ENCODE measurements at places on chromosomes 5 and 9.

- peak; percentile 68 for DNase-seq
Measured at GRCh38 chr5:135232958-135233357, 166.1 kb downstream of the MACROH2A1 start.

DNA sequence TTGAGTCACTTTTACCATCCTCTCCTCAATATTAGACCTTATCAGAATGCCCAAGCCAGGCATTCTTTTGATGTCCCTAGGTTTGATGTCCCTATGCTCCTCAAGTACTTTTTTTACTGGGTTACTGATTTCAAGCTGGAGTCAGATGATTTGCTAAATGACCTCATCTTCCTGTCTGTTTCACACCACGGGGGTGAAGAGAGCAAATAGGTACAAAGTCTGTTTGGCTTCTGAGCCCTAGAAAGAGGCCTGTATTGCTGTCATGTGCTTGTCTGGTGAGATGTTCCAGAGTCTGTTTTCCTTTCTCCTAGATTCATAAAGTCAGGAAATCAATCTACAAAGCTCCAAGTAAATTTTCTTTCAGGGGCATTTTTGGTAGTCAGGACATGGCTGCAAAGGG, 12.7 kb upstream of the DAB2 start:
- no peak for DNase-seq

DNA sequence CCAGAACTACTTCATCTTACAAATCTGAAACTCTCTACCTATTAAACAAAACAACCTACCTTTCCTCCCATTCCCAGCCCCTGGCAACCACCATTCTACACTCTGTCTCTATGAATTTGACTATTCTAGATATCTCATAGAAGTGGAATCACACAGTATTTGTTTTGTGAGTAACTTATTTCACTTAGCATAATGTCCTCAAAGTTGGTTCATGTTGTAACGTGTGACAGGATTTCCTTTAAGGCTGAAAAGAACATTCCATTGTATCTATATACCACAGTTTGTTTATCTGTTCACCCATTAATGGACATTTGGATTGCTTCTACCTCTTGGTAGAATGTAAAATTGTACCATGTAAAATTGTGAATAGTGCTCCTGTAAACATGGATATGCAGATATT, 70.1 kb upstream of the NXNL2 start:
- DNase-seq, result no peak

GRCh38 chr5:121350181-121350930, 501.3 kb upstream of the FTMT start:
- DNase-seq, result no peak

DNA sequence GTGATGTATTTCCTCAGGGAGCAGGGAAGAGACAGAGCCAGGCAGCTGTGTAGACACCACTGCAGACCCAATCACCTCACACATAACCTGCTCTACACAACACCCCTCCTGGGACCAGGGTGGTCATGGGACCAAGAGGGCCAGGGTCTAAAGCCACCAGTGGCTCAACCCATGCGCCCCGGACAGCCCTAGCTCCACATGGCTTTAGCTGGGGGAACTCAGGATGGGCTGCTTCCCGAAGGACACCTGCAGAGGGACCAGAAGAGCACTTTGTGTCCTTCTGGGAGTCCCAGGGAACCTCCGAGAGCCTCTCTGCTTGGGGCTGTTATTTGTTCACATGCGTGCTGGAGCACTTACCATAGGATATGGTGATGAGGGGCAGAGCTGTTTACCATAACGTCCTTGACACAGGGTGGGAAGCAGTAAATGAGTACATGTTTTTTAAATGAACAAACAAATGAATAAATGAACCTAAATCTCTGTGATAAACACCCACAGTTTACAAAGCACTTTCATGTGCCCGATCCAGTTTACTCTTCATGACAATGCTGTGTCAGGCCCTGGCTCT, 12.3 kb downstream of the SEPTIN8 start:
- no peak for DNase-seq

- no peak for DNase-seq
Measured at GRCh38 chr9:93898026-93898425, 57.1 kb downstream of the BARX1 start.

Data from anterior cingulate cortex (tissue), 58 donors.